ENCODE measurements at places on chromosomes 4 and X.

GRCh38 chr4:141132709-141133145, 542 bp downstream of the RNF150 start:
- no peak for DNase-seq

GRCh38 chrX:155966876-155967275, 30.6 kb upstream of the IL9R start:
- no peak for DNase-seq

GRCh38 chrX:13339607-13340006, 19.8 kb upstream of the ATXN3L start:
- DNase-seq, result no peak

GRCh38 chr4:109671350-109671749, 31.9 kb downstream of the CASP6 start:
- no peak for DNase-seq

- DNase-seq, result no peak
Observed at GRCh38 chr4:107734120-107734519, 14.1 kb upstream of the PAPSS1 start.

GRCh38 chr4:151228189-151229119, 48.5 kb upstream of the PRSS48 start:
- DNase-seq, result no peak

- no peak for DNase-seq
Observed at GRCh38 chrX:112834031-112834845, 6.4 kb downstream of the AMOT start.

DNA sequence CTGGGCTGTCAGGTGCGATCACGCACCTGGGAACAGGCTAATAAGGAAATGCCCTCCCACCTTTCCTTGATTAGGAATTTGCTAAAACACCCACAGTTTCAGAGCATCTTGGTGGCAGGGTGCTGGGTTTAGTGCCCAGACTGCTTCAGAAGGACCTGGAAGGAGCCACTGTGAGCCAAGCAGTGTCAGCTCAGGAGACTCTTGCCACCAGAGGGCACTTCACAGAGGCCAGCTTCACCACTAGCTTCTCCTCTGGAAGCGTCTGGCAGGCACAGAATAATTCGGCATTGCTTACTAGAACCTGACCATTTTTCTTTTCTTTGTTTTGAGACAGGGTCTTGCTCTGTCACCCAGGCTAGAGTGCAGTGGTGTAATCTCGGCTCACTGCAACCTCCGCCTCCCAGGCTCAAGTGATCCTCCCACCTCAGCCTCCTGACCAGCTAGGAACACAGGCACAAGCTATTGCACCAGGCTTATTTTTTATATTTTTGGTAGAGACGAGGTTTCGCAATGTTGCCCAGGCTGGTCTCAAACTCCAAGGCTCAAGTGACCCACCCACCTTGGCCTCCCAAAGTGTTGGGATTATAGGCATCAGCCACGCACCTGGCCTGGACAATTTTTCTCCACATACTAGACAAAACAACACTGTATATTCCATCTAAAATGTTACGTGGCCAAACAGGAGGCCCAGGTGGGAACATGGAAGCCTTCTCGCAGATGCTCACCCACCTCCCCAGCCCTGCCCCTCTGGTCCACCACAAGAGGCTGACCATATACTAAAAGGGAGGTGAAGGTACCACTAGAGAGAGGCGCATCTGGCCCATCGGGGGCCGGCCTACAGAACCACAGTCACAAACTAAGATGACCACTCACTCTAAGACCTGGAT, 14.1 kb downstream of the NOP14 start:
- no peak for DNase-seq

DNA sequence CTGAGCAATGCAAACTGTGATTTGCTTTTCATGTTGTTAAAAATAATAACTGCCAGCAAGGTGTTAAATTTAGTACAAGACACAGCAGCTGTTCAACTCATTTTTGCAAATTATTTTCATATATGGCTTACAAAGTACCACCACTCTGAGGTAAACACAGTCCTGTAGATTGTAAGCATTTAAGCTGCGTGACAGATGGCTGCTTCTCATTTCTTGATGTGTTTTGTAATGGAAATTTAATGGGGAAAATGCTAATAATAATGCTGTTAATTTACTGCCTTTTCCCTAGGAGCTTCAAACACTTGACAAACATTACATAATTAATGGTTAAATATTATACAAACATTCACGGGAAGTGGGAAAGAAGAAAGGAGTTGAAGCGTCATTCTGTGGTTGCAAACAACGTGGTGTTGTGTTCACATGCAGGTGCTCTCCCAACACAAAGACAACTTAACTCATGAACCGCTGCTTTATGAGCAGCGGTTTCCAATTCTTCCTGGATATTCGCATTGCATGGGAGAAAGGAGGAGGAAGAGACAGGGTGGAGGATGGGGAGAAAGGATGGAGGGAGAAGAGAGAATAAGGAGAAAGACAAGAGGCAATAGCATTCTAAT, 236.8 kb upstream of the VCX start:
- DNase-seq, result no peak

DNA sequence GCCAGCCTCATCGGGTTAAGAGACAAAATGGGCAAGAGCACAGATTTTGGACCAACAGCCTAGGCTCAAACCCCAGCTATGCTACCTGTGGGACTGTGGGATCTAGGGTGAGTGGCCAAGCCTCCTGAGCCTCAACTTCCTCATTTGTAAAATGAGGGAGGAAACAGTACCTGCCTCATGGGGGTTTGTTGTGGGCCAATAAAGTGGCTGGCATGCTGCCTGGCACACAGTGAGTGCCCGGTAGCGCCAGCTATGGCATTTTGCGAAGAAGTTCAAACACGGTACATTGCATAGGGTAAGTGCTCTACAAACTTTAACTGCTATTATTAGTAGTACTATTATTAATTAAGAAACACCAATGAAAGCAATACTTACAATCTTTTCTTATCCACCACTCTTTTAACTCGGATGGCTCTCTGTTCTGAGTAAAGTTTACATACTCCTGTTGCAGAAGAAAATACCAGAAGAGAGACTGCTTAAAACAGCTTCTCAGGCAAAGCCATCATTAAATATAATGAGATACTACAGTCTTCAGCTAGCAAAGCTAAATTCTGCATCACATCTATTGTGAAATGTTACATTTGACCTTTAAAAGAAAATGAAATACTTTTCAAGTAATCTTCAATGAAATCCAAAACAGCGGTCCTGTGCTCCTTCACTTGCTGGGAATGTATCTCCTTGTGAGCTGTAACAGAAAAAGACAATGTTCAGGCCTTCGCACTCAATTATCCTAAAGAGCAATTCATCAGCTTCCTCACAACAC, 70.1 kb downstream of the NSG1 start:
- no peak for DNase-seq

DNA sequence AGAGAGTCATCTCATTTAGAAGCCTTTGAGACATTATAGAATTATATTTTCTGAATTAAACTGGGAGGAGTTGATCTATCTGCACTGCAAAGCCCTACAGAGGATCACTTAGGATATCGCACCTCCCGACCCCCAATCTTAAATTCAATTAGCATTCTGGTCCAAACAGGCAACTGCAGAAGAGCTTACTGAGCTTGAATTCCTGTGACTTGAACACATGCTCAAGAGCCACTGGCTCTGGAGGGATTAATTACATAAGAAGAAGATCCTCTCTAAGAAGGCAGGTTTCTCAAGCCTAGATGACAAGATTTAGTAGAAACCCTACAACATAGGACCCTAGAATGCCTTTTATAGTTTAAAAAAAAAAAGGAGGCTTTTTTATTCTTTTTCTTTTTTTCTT, 548.9 kb downstream of the ARAP2 start:
- no peak for DNase-seq

DNA sequence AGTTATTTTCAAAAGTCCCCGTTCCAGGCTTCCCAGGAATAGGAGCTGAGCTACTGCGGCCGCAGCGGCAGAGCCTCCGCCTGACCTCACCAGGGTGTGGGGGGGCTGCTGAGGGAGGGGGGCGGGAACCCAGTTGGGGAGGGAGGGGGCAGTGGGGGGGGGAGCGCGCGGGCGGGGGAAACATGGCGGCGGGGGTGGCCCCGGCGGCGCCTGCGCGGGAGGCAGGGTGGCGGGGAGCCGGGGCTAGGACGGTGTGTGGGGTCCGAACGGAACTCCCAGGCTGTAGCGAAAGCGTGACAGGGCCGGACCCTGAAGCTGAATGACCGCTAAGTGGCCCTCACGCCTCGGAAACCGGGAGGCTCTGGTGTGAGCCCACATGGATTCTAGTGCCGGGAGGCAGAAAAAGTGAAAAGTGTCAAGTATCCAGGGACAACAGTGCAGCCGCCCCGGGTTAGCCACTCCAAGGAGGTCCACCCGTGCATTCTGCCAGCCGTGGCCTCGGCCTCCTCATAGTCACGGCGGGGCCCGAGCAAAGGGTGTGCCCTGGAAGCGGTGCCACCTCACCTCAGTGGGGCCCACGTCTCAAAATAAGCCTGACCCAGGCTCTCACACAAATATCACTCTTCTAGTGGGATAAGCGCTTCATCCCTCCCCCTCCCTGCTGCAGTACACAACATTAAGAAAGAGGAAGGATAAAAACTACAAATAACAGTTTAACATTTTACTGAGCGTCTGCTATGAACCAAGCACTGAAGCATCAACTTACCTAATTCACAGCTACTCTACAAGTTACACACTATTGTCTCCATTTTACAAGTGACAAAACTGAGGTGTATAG, at the start of gene KLHL13:
KLHL13 (minus strand) TSS at position 98 of the 838 bp plus-strand sequence. CDS start 88,337 bp downstream, outside the sequence.
- no peak for DNase-seq

DNA sequence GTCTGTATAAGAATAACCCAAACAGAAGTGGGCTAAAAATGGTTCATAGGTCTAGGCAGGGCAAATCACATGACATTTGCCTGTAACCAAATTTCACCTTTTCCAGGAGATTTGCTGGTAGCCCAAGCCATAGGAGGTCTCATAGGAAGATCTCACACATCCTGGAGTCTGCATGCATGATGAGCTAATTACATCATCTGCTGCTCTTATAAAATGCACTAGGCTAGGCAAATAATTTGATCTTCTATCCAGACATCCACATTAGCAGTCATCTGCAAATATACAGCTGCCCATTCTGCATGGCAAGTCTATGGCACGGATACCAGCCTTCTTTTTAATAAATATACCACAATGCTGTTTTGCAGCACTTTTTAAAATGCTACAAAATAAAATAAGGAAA, 87.2 kb downstream of the MAPK10 start:
- no peak for DNase-seq

GRCh38 chrX:10168226-10168625, 11.5 kb downstream of the CLCN4 start:
- DNase-seq, result no peak

DNA sequence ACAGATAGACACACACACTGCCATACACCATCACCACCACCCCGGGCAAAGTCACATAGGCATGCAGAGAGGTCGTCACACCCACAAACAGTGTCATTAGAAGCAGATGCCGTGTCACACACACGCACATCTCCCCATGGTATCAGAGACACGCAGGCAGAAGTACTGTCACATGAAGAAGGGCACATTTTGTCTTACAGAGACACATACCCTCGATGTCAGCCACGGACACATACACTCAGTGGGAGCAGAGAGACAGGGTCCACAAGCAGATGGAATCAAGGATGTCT, 3.3 kb downstream of the NALF2 start:
- DNase-seq, result no peak

DNA sequence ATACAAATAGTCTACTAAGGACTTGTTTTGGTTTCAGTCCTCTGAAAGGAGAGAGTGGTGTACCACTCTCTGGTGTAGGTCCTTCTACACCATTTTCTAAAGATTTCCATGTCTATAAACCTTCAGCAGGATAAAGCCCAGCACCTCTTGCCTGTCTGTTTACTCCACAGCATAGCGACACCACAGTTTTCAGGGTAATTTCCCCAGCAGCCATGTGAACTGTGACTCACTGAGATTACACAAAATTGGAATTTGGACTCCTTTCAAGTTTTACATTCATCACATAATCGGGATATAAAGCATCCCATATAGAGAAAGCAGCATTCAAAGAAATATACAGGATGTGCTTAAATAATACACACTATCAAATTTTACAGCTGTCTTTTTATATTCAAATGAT, 229.6 kb downstream of the PRDM5 start:
- DNase-seq, result no peak

DNA sequence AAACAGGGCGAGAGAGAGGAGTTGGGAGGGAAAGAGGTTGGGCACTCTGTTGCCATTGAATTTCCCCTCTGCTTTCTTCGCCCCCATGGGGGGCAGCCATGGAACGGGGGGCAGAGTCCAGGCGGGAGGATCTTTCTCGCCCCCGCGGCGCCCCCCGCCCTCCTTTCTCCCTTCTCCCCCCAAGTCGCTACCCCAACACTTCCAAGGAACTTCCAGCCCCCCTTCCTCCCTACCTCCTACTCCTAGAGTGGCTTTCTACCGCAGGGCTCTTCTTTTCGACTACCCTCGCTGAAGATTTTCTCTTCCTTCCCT, 594 bp upstream of the STAG2 start:
- no peak for DNase-seq

DNA sequence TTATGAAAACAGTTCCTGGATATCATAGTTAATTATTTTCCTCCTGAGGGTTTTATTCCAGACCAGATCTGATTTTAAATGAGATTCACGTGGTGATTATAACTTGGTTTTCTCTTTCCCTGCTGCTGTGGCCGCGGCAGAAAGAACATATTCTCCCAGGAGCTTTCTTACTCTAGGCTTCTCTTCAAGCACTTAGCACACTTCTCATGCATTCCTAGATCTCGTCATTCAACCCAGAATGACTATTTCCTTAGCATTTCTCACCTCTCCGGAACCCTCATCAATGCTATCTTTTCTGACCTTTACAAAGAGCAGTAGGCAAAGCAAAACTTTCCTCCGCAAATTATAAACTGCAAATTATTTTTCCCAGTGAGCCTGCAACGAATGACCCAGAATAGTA, 122.9 kb downstream of the GPAT3 start:
- DNase-seq, result no peak

- DNase-seq, result peak; percentile 83
Observed at GRCh38 chrX:103629318-103630170, 769 bp downstream of the TCEAL1 start.

DNA sequence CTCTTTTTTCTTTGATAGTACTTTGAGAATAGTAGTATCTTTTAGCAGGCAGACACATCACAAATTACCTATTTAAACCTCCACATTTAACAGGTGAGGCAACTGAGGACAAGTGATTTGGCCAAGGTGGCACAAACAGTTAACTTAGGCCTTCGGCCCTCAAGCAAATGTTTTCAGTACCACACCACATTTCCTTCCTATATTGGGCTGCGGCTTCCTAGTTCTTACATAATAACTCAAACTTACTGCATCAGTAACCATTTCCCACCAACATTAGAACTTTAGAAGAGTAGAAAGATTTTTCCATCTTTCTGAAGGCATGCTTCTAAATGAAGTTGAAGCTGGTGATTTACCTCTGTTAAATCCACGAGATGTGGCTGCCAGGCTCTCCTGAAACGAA, 63.2 kb upstream of the SLC4A4 start:
- DNase-seq, result no peak
